Activated T-helper 1 cell treated with Interleukin-2 at 50 U/mL for 16 hours (primary cell): ENCODE measurements at places on chromosomes 12 and 14.

- no peak for DNase-seq
Measured at GRCh38 chr12:65728848-65729793, 95.2 kb upstream of the HMGA2 start.

- no peak for DNase-seq
Measured at GRCh38 chr12:117820216-117820907, 148.4 kb downstream of the KSR2 start.

DNA sequence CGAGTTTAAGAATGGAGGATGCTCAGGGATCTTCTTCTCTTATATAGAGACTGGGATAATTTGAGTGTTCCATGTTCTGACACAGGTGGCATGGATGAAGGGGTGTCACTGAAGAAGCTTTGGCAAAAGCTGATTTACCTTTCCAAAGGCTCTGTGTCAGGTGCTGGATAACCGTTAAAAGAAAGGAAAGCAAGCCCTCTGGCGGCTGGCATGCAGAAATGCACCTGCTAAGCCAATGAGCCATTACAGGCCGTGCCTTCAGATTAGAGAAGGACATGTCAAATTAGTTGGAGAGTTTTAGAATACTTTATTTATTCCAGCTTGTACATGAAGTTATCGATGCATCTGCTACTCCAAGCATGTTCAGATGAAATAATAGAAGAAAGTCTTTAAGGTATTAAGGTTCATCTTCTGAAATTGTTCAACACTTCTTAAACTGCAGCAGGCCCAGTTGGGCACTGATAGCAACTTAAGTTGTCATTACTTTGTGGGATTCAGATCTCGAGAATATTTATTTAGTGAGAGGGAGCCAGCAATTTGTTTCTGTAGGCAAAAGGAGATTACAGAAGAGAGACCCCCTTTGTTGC is 678.2 kb downstream of the NRXN3 start:
- DNase-seq, result no peak

- DNase-seq, result no peak
Measured at GRCh38 chr12:92543359-92543758, 159.4 kb upstream of the PLEKHG7 start.

DNA sequence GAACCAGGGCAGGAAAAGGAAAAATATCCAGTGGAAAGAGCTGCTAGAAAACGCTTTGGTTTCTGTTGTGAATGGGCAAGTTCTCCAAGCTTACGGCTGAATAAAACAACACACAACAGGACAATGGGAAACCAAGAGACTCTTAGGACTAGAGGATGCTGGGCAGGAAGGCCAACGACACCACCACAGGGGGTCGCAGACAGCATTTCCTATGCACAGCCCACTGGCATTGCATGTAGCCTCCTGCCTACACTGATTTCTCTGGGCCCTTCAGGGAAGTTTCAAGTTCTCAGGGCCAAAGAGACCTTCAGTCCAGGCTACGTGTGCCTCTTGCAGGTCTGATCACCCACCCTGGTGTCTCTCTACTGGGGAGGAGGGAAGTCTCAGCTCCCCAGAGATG is 108.0 kb downstream of the RIMBP2 start:
- no peak for DNase-seq

DNA sequence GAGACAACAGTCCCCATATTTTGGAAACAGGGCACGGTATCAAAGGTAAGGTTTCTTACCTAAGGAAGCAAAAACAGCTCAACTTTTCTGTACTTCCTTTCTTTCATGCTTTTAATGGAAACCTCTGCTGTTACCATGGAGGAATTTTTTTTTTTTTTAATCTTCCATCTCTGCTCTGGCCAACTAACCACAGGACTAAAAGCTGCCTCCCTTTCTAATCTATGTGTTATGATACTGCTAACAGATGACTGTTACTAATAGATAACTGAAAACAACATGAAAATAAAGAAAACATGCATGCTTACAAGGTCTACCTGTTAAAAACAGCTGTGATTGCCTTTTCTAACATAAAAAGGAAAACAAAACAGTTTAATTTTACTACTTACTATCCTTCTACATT is 168.4 kb downstream of the SOX5 start:
- DNase-seq, result no peak

DNA sequence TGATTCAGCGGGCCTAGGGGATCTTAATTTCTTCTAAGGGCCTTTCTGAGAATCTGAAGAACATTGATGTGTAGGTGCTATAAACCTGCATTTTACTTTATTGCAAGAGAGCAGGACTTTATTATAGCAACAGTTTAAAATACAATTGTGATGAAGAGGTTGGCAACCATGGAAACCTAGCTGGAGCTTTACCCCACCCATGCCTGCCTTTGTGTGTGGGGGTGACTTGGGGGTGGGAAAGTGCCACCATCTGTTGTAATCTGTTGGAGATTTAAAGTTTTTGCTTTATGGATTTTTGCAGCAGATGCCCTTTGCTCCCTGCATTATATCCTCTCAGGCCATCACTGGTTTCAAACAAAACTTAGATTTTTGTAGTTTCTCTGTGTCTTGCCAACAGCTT is 64.6 kb downstream of the ATG14 start:
- DNase-seq, result no peak

DNA sequence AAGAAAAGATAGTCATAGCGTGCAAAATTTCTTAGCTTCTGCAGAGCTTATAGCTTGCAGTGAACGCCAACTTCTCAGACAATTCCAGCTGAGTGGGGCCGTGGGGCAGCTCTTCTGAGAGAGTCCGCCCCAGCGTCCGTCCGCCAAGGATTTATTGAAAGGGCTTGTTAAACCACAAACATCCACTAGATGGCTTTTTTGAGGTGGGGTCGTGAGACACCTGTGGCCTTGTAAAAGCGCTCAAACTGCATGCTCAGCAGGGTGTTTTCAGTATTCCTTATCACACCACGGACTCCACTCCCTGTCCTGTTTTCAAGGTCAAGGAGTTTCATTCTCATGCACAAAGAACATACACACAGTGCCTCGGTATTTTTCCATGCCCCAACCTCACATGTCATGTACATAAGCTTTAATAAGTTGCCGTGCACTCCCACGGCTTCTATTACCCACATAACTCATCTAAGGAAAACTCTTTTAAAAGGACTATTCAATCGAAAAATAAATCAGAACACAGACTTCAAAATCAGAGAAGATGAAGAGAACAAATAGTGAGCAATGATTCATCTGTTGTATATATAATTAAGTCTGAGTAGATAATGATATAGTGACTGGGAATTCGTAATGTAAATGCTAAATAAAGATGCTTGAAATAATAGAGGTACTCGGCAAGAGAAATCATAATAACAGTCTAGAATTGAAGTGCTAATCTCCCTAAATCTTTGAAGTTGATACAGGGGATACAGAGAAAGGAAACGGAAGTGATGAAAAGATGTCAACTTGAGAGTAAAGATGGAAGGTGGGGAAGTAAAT is 46.7 kb downstream of the WBP11 start:
- no peak for DNase-seq

GRCh38 chr14:67577181-67577808 is 22.8 kb downstream of the PIGH start:
- DNase-seq, result no peak

DNA sequence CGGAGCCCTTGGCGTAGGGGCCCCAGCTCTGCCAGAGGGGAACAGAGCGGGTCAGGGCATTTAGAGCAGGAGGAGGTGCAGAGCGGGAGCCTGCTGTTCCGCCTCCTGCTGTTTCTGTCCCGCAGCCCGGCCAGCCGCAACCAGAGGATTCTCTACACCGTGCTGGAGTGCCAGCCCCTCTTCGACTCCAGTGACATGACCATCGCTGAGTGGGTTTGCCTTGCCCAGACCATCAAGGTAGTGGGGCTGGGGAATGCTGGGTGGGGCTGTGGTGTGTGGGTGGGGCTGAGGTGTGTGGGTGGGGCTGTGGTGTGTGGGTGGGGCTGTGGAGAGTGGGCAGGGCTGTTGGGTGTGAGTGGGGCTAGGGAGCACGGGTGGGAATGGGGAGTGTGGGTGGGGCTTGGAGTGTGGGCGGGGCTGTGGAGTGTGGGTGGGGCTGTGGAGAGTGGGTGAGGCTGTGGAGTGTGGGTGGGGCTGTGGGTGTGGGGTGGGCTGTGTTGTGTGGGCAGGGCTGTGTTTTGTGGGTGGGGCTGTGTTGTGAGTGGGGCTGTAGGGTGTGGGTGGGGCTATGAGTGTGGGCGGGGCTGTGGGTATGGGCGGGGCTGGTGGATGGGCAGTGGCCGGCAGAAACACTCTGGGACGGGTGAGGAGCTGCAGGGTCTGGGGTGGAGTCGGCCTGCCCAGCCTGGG is 8.0 kb downstream of the ASPG start:
- no peak for DNase-seq

GRCh38 chr12:43028826-43029225 is 439.3 kb upstream of the PRICKLE1 start:
- DNase-seq, result no peak

DNA sequence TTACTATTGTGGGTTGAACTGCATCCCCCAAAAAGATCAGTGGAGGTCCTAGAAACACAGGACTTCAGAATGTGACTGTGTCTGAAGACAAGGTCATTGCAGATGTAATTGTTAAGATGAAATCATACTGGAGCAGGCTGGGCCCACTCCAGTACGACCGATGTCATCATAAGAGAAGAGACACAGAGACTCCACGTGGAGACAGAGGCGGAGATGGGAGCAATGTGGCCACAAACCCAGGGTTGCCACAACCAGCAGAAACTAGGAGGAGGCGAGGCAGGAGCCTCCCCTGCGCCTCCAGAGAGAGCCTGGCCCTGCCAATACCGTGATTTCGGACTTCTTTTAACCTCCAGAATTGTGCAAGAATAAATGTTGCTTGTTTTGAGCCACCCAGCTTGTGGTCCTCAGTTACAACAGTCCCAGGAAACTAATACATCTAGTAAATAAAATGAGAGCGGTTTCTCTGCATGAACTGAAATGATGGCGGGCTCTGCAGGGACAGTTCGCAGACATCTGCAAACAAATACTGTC is 25.7 kb upstream of the FZD10 start:
- no peak for DNase-seq

- no peak for DNase-seq
Measured at GRCh38 chr12:113471619-113472171, at the start of gene LHX5. Gene LHX5, minus strand, starts transcription at chr12:113471871. Its CDS starts 373 bp downstream, at chr12:113471498.

GRCh38 chr14:45249856-45250575 is 3.0 kb downstream of the MIS18BP1 start:
- no peak for DNase-seq

DNA sequence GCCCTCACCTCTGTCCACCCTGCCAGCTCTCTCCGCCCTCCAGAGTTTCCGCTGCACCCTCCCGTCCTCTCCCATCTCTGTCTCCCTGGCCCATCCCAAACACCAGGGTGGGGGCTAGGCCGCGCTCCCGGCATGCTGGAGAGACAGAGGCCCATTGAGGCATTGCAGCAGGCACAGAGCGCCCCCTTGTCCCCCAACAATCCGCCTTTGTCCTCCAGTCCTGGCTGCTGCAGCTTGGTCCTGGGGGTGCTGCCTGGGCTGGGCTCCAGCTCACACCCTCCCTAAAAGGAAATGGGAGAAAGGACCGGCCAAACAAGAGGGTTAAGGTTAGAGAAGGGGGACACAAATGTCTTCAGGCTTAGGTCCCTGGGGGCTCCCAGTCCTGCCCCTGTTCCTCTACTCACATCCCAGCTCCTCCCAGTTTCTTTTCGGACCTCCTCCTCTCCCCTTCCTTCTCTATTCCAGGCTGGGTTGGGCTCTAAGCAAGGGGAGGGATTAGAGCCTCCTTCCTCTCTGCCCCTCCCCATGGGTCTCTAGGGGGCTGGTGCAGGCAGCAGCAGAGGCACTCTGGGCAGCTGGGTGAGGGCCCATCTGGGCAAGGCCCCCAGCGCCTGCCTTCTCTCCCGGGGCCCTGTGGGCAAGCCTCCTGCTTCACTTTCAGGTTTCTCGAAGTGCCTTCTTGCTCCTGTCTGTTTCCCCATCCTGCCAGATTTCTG is at the start of gene CMTM5:
Gene CMTM5 (plus strand): TSS at position 565 of the 716 bp plus-strand sequence. CDS start 206 bp downstream, outside the sequence.
- DNase-seq, result no peak

DNA sequence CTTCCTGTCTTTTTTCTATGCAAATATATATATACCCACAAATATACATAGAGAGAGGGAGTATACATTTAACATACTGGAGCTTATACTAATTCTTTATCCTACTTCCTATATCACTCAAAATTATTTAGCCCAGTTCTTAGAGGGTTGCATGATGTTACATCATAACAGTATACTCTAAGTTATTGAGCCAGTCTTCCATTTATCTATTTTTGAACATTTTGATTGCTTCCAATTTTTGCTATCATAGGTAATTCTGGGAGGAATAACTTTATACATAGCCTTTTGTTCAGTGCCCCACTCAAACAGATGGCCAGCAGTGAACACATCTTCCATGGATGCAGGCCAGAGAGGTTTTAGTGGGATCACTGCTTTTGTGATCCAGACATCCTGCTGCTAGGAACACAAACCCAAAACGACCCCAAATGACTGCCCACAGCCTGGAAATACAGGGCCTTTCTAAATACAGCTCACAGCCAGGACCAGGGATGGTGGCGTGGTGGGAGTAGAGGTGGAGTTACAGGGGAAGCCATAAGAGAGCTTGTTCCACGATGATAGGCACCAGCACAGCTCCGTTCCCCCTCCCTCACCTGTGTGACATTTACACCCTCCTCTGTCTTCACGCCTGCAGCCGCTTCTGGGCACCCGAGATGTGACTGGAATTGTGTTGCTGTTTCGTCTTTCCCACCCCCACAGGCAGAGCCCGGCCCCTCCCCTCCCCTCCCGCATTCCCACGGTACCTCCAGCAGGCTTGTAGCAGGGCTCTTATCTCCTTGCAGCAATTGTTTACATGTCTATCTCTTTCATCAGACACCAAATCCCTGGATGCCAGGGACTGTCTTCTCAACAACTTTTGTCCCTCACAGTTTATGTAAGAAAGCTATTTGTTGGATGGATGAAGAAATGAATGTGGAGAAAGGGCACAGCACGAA is 30.7 kb upstream of the HDAC7 start:
- DNase-seq, result no peak

- no peak for DNase-seq
Measured at GRCh38 chr14:55051165-55051422, 353 bp upstream of the MAPK1IP1L start.

GRCh38 chr14:72644758-72645489 is 249.0 kb downstream of the DPF3 start:
- no peak for DNase-seq

DNA sequence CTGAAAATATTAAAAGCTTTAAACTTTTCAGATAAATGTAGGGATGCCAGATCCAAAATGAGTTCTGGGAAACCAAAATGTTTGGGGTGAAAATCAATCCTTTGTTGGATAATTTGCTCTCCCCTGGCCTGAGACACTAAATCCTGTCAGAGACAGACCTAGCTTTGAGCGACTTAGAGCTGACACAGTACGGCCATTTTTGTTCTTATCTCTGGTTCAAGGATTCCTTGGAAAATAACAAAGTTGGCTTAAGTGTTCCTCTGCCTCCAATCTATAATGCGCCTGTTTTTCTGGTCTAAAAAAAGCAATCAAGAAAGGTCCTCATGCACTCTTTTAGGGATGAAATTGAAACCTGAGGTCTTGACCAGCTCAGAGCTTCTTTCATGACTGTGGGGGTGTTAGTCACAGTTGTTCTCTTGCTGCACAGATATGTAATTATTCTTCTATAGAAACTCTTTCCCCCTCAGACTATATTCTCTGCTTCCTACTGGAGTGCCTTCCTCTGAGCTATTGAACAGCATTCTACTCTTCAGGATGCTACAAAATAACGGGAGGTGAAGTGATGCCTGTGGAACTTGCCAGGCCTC is 52.3 kb upstream of the EGLN3 start:
- DNase-seq, result no peak
